BE2C (cell line): ENCODE measurements at places on chromosomes 3 and 15.

- DNase-seq = no peak
Observed at GRCh38 chr3:198062068-198062465, 102.0 kb downstream of the LMLN start.

- DNase-seq = no peak
Observed at GRCh38 chr15:72724028-72724427, 38.0 kb downstream of the BBS4 start.

DNA sequence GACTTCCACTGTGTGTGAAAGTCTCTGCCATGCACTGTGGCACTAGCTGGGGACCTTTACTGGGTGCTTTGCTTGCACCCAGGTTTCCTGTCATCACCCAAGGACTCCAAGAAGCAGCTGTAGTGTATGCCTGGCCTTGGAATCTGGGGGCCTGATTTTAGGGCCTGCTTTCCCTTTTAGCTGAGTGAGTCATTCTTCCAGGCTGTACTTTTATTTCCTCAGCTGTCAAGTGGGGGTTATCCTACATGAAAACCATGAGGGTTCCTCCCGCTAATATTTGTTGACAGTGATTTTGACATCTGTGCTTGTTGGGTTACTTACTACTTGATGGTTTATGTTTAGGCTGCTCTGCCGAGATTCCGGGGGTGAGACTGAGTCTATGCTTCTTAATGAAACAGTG, 18.5 kb downstream of the GORASP1 start:
- no peak for DNase-seq

DNA sequence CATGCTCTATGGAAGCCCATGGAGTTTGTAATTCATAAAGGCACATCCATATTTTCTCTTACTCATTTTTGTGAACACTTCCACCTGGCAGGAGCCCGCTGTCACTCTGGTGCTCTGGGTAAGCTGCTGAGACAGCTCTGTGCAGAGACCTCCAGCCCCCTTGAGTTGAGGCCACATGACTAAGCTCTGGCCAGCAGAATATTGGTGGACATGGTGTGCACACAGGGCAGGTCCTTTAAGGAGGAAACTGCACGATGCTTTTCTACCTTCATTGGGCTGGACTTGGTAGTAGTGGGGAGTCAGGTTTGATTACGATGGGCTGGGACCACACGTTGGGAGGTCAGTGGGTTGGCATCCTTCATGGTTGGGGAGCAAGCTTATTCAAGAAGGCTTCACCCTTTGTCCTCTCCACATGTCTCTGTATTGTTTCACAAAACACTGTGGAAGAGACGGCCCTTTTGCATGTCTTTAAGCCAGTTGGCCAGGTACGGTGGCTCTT, 29.0 kb downstream of the CCNB2 start:
- no peak for DNase-seq

- no peak for DNase-seq
Observed at GRCh38 chr3:159787794-159788205, 200.8 kb upstream of the IL12A start.

DNA sequence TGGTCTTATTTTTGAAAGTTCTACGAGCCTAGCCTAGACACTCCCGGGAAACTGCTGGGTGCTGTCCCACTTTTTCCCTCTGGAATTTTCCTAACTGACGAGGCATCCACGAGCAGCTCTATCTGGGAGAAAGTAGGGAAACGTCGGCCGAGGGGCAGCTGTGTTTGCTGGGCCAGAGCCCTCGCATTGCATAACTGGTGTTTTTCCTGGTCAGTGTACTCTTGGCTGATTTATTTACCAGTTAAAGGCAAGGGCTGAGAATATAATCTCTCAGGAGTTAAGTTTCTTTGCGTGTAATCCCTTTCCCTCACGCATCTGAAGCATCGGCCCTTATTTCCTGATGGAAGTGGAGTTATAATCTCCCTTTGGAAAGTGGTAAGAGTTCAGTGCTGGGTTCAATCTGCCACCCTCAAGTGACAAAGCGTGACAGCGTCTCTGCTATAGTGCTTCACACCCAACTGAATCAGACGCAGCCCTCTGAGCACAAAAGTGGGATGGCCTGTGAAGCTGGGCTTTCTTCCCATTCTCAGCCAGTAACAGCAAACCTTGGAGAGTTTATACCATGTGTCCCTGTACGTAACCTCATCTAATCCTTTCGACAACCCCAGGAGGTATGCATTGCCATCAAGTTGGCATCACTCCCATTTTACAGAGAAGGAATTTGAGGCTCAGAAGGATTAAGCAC, 311.5 kb downstream of the RORA start:
- DNase-seq = no peak

- DNase-seq = no peak
Observed at GRCh38 chr15:91407269-91407889, 307.3 kb downstream of the SV2B start.

DNA sequence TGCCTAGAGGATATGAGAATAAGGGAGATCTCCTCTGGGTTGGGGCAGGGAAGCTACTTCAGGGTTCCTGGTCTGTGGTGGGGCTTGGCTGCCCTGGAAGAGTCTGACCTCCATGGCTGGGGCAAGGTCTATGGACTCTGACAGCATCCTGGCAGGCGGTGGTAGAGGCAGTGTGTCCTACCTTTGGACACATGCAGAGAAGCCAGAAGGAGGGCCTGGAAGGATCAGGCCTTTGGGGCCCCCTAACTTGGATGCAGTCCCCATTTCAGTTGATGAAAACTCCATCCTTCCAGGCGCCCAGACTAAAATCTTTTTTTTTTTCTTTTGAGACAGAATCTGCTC, 10.4 kb downstream of the SPTBN5 start:
- no peak for DNase-seq

- DNase-seq = peak; percentile 4
Observed at GRCh38 chr15:70049701-70050301, 47.9 kb downstream of the TLE3 start.

DNA sequence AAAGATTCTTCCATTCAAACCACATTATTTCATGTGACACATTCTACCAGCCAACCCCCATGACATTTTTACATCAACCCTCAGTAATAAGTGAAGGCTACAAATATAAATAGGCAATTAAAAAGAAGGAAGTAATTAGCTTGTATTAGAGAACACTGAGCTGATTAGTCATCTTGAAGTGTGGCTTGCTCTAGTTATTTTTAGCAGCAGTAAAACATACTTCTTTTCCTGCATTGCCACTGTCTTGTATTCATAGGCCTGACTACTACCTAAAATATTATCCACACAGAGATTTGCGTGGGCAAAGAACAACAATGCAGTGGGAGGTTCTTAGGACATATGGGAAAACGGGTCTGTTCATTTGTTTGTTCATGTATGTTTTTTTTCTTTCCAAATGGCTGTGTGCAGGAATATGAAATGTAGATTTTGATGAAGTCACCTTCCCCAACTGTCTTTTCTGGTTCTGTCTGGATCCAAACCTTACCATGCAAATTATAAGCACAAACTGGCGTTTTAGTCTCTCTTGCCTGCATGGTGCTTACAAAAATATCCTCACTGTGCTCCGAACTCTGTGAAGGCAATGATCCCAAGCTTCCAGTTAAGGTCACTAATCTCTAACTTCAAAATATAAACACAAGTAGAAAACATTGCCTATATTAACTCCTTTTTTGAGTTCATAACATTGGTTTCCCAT, 31.5 kb upstream of the TM4SF4 start:
- no peak for DNase-seq
